CD4-positive, alpha-beta memory T cell (primary cell): ENCODE measurements at places on chromosomes 6 and 20.

- no peak for DNase-seq
These were observed 65.3 kb downstream of the AIG1 start for GRCh38 chr6:143125864-143126573.

DNA sequence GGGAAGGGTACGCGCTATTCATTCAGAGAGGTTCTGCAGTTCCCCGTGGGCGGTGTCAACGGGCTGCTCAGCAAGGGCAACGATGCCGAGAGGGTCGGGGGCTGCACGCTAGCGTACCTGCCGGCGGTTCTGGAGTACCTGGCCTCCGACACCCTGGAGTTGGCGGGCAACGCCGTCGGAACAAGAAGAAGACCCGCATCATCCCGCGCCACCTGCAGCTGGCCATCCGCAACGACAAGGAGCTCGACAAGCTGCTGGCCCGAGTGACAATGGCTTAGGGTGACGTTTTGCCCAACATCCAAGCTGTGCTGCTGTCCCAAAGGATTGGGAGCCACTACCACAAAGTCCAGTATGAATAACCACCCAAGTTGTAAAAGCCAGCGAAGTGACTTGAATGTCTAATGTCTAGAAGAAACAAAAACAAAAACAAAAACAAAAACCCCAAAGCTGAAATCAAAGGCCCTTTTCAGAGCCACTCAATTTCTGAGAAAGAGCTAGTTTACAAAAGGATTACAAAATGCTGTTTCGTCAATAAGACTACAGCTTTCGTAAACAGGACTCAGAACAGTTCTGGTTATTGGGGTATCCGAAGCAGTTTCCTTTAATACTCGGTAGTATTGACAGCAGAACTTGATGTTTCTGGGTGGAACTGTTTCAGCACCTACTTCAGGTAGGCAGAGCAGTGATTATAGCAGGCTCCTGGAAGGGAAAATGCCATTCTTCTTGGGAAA, 21.9 kb upstream of the SLC17A4 start:
- DNase-seq = no peak

DNA sequence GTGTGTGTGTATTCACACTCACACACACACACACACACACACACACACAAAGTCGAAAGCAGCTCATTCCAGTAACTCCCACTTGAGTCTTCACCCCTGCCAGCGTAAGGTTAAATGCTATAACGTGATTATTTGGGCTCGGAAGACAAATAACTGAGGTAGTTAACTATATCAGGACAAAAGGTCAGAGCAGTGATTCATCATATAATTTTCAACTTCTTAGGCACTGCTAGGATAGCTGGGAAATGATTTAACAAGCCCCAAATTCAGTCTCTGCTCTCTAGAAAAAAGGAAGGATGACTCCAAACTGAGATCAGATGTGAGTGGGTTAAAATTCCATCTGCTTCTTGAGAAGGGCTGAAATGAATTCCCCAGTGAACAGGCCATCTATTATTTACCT, 30.7 kb downstream of the HDGFL1 start:
- no peak for DNase-seq

DNA sequence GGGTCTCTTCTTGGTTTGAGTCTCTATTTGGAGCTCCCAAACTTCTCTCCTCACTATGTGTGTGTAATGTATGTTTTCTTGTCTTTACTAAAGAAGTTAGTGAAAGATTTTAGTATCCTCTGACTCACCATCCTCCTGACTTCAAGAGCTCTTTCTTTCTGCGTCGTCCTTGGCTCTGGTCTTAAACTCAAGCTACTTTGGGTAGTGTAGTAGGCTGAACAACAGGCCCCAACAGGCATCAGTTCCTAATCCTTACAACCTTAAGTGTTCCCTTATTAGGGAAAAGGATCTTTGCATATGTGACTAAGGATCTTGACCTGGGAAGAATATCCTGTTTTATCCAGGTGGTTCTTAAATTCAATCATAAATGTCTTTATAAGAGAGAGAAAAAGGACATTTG, 810.2 kb downstream of the MAFB start:
- no peak for DNase-seq

DNA sequence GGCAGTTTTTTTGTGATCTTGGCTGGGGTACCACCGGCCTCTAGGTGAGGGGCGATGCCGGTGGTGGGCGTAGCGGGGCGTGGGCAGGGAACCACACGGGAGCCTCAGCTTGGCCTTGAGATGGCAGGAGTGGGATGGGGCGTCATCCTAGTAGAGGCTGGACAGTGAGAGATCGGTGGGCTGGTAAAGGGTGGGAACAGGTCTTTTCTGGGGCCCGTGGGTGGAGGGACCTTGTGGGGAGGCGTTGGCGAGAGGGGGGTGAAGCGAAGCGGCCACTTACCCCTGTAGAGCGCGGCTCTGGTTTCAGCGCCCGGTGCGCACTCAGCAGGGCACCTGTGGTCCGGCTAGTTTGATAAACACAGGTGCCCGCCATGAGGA, 12.0 kb downstream of the ITPR3 start:
- DNase-seq = no peak

- DNase-seq = no peak
These were observed 74.0 kb upstream of the RALGAPA2 start for GRCh38 chr20:20786428-20786827.

GRCh38 chr6:106924694-106925523, 49.6 kb downstream of the CD24 start:
- no peak for DNase-seq

- DNase-seq = no peak
These were observed 95.9 kb upstream of the ADGRF1 start for GRCh38 chr6:47138046-47138445.

DNA sequence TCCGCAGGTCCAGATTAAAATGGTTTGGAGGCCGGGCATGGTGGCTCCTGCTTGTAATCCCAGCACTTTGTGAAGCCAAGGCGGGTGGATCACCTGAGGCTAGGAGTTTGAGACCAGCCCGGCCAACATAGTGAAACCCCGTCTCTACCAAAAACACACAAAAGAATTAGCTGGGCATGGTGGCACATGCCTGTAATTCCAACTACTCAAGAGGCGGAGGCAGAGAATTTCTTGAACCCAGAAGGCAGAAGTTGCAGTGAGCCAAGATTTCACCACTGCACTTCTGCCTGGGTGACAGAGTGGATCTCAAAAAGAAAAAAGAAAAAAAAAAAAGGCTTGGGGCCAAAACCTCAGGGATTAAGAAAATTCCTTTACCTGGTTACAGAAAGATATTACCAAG, 30.5 kb downstream of the C6orf15 start:
- no peak for DNase-seq

DNA sequence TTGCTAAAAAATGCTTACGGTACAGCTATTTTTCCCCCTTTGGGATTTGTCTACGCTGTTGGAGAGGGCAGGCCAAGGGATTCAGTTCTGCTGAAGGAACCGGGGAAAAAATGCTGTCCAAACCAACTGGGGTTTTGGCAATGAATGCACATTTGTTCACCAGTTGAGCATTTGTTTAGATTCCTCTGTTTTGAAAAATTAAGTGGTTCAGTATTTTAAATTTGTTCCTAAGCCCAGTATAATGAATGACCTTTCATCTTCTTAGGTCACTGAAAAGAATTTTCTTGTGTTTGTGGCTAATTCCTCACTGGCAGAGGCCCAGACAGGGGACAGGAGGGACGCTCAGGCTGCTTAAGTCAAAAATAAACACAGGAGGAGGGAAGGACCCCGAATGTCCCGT, 10.8 kb upstream of the EYA2 start:
- no peak for DNase-seq

DNA sequence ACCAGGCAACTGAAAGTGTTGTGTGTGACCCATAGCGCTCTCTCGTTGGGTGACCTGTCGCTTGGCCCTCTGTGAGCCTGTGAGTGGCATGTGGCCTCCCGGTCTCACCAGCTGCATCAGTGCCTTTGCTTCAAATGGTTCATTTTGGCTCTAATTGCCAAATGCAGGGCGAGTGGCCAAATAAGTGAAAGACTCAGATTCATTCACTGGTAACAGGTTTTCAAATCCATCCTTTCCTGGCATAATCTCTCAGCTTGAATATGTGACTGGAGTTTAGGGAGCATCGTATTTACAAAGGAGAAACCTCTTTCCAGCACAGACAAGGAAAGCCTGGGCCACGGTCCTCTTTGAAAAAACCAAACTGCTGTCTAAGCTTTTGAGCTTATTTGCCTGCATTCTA, 321.6 kb upstream of the QKI start:
- DNase-seq = no peak
